CD4-positive, alpha-beta T cell treated with Interleukin-17A for 1 hour (primary cell): ENCODE measurements at places on chromosomes 5 and 9.
A peak's percentile ranks its signal among the peaks of the same experiment; 100 is the strongest.

- no peak for DNase-seq
Observed at GRCh38 chr5:179416114-179416822, 71.0 kb upstream of the ADAMTS2 start.

DNA sequence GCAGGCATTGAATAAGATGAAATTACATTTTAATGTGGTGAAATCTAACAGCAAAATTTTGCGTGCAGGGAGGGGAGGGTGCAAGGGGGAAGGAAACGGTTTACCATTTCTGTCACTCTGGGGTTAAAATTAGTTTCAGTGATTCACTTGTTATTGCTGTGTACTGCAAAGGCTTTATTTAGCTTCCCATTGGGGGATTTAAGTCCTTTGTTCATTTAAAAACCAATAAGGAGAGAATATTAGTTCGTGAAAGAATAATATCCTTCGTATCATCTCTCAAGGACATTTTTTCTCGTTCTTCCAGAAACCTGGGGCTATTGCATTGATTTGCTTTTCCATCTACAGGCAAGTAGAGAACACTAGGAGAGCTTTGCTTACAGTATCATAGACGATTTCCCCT is 667.8 kb upstream of the RGMB start:
- no peak for DNase-seq

- no peak for DNase-seq
Observed at GRCh38 chr5:180070756-180071530, 616 bp downstream of the RNF130 start.

DNA sequence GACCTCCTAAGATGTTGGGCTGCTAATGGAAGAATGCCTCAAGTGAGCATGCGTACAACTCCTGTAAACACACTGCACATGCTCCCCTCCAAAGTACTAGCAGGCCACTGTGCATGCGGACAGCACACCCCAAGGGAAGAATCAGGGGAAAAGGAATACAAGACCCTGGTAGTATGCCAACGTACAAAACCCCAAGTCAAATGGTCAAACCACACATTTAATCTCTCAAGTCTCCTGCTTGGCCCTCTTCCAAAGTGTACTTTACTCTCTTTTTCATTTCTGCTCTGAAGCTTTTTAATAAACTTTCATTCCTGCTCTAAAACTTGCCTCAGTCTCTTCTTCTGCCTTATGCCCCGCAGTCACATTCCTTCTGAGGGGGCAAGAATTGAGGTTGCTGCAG is 466.4 kb downstream of the DMRTA1 start:
- DNase-seq = no peak

- no peak for DNase-seq
Observed at GRCh38 chr9:133080161-133080560, 18.4 kb downstream of the CEL start.

DNA sequence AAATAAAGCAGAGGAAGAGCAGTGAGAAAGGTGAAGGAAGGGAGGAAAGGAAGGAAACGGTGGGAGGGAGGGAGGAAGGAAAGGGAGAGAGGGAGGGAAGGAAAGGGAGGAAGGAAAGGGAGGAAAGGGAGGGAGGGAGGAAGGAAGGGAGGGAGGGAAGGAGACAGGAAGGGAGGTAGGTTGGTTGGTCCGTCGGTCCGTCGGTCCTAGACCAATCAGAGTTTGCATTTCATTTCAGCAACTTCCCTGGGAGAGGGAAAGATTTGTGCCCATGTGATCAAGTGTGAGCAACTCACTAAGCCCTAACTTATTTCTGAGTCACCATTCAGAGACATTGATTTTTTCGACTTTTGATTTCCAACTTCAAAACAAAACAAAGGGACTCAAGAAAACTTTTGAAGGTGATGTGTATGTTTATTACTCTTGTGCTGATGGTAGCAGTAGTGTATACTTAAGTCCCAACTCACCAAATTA is 18.8 kb downstream of the NANS start:
- peak; percentile 57 for DNase-seq

GRCh38 chr5:175463641-175464040 is 14.7 kb upstream of the SFXN1 start:
- DNase-seq = no peak

DNA sequence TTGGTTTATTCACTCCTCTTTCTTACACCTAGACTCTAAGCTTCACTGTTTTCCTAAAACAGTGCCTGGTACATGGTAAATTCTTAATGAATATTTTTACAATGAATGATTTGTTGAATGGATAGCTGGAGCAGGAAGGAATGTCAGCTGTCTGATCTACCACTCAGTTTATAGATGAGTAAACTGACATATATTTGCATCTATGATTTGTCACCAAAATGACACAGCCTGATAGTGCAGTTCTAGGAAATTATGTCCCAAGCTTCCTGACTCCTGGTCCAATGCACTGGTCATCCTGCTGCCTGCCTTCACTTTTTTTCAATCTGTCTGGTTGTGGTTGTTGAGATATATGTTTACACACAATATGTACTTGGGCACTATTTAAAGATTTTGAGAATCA is 651.7 kb upstream of the WWC1 start:
- DNase-seq = no peak

DNA sequence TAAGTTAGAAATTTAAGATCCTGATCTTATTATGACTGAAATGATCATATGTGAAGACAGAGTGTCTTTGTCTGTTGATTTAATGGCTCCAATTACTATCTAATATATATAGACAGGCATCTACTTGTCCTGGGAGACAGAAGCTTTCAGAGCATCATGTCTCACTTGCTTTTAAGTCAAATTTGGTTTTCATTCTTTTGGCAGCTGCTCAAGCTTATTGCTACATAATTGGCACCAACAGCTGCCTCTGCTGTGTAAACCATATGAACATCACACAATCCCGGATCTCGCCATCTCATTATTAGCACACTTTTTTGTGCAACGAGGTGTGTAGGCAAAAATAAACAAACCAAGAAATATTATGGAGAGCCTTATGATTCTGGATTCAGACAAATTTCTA is 1717.9 kb downstream of the EFNA5 start:
- no peak for DNase-seq

DNA sequence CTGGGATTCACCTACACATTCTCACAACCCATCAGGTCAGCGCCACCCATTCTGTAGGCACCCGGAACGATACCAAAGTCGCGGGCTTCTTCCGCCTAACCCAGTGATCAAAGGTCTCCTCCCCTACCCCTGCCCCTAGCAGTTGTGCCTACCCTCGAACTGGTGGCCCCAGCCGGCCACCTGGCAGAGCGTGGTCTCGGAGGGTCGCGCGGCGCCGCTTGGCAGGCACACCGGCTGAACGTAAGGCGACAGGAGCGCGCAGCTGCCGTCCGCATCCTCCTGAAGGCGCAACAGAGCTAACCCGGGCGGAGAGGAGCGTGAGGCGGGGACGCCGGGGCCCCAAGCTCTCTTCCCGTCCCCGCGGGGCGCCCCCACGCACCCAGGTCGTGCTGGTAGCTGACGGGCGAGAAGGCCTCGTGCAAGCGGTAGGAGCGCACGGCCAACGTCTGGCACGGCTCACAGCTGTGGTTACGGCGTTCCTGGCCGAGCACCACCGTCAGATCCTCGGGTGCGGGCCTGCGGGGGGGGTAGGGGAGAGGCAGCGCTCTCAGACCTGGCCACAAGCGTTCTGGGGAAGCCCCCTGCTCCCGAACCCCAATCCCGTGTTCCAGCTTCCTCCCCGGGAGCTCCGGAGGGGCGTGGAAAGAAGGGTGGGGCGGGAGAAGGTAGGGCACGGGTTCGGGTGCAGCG is 2.8 kb upstream of the PFN3 start:
- DNase-seq = peak; percentile 66

GRCh38 chr5:56311306-56311905 is 78.3 kb upstream of the ANKRD55 start:
- no peak for DNase-seq

DNA sequence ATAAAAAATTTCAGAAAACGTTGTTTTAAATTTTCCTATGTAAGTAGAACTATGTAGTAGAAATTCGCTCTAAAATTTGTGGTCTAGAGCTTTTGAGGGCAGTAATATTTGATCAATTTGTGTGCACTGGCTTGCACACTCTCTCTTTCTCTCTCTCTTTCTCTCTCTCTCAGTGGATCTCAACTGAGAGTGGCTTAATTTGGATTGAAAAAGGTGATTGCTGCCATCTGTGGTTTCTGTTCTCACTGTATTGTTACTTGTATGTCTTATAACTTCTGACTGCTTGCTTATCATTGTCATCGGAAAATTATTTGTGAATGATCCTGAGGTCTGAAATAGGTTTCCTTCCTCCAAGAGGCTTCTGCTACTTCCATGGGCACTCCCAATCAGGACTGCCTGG is 368.2 kb downstream of the KCTD16 start:
- DNase-seq = no peak

GRCh38 chr5:59562756-59563389 is 330.7 kb downstream of the PDE4D start:
- DNase-seq = peak; percentile 16

DNA sequence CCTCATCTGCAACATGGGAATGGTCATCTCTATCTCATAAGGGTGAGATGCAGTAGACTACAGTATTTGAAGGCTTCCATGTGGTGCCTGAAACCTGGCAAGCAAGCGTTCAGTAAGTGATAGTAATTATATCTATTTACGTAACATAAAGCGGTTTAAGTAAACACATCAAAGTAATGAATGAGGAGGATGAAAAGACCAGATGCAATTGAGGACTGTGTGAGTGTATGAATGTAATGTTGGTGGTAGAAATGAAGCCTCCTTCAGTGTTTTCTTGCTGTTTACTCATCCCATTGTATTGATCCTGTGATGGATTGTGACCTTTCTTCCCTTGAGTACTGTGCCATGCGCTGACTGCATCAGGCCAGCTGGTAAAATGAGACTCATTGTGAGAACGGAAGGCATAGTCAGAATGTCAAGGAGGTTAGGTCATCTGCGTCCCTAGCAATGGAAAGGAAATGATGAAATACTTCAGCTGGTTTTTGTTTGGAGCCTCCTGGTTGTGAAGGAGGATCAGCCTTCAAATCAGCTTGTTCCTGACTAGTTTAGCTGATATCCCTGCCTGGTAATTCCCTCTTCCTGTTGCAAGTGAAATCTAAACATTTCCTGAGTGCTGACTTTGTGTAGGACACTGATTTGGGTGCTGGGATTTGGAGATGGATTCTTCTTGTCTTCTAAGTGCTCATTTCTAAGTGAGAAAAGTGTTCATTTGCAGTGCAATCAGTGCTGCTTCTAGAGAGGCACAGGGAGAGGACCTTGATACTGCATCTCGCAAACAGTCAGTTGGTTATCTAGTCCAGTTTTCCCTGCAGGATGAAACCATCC is 35.6 kb downstream of the TNFSF8 start:
- DNase-seq = no peak

DNA sequence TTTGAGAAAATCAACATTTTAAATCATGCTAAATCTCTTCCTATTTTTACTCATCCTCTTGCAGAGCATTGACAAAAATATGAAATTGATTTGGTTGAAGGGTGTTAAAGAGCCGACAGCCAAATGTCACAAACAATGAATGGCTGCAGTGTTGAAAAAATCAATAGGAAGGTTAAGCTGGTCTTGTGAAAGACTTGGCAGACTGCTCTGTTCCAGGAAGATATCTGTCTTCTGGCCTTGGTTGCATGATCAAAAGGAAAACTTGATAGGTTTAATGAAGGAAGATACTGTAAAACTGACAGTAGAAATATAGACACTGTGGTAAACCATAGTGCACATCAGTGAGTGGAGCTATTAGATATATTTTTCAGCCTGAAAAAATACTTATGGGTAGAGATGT is 103.6 kb downstream of the PBX3 start:
- no peak for DNase-seq

- no peak for DNase-seq
Observed at GRCh38 chr5:135533334-135533733, 2.4 kb downstream of the NEUROG1 start.

DNA sequence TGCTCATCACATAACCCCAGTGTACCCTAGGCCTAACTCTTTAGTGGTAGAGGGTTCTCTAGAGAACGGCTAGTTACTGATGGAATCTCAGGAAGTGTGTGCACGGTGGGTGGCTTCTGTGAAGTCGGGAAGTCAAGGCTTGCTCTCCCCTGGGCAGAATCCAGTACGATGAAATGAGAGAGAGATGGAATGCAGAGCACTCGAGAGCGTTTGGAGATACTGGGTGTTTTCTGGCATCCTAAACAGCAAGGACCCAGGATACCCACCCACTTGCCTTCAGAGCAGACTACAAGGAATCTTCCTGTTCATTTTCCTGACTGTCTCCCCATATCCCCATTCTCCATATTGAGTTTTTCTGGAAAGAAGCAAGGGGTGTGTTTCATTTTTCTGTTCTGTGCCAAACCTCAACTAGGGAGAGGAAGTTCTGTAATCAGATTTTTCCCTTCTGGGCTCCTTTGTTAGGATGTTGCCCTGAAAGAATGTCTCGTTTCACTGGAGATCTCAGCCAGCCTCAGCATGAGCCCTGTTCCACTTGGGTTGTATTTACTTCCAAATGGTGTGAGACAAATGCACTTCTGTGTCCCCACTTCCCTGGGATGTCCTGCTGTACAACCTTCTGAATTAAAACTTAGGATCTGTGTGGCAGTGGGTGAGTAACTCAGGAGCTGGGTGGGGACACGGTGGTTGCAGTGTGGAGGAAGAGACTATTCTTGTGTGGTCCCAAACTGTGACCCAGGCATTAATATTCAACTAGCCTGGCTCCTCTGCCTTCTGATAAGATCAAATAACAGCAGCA is 108.9 kb upstream of the SPRY4 start:
- no peak for DNase-seq

- no peak for DNase-seq
Observed at GRCh38 chr9:118882684-118883083, 486.6 kb downstream of the BRINP1 start.

GRCh38 chr5:132425009-132425937 is 55.8 kb downstream of the SLC22A5 start:
- peak; percentile 84 for DNase-seq

- no peak for DNase-seq
Observed at GRCh38 chr9:104725014-104725413, 22.5 kb upstream of the NIPSNAP3A start.

DNA sequence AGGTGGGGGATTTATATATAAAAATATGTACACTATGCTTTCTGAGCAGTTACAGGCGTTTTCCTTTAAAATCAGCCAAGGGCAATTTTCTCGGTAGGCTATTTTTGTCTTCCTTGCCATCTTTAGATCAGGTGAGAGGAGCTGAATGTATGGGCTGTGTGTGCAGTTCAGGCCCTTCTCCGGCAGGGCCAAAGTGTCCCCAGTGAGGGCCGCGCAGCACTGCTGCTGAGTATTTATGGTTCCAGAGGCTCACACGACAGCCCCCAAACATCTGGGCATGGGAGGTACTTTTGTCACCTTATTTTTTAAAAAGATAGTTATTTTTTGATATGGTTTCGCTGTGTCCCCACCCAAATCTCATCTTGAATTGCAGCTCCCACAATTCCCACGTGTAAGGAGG is 11.5 kb downstream of the GFPT2 start:
- DNase-seq = no peak

DNA sequence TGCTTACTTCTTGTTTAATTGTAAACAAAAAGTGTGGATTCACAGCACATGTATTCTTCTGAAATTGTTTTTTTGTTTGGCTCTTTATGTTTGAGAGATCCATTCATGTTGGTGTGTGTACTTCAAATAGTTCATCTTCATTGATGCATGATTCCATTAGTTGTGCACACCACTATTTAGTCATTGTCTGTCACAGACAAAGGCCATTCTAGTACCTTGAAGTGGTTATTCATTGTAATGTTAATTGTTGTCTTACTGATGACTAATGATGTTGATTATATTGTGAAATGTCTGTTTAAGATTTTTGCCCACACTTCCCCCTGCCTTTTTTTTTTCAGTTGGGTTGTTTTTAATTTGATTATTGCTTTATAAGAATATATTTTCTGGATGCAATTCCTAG is 391.3 kb downstream of the DIRAS2 start:
- no peak for DNase-seq
